GM23338 (cell line): ENCODE measurements at places on chromosomes 1 and 21.

GRCh38 chr1:112868191-112868590 lies 87.8 kb downstream of the SLC16A1 start:
- H3K4me3 ChIP-seq, result no peak overlapping the region
- no peaks in the 10 kb centered on the region for H3K27me3 ChIP-seq
- H3K36me3 ChIP-seq, result no peaks in the 10 kb centered on the region
- no peak overlapping the region for H3K27ac ChIP-seq

GRCh38 chr1:45409276-45409675 lies 69.0 kb upstream of the MUTYH start:
- no peak for DNase-seq
- no peak overlapping the region for H3K27ac ChIP-seq
- H3K4me3 ChIP-seq, result no peak overlapping the region
- no peaks in the 10 kb centered on the region for H3K36me3 ChIP-seq
- H3K4me1 ChIP-seq, result no peaks in the 10 kb centered on the region

GRCh38 chr1:219312967-219313366 lies 139.3 kb downstream of the LYPLAL1 start:
- H3K27ac ChIP-seq, result no peak overlapping the region
- H3K4me3 ChIP-seq, result no peak overlapping the region
- H3K4me1 ChIP-seq, result no peaks in the 10 kb centered on the region
- no peaks in the 10 kb centered on the region for H3K27me3 ChIP-seq
- DNase-seq, result no peak

DNA sequence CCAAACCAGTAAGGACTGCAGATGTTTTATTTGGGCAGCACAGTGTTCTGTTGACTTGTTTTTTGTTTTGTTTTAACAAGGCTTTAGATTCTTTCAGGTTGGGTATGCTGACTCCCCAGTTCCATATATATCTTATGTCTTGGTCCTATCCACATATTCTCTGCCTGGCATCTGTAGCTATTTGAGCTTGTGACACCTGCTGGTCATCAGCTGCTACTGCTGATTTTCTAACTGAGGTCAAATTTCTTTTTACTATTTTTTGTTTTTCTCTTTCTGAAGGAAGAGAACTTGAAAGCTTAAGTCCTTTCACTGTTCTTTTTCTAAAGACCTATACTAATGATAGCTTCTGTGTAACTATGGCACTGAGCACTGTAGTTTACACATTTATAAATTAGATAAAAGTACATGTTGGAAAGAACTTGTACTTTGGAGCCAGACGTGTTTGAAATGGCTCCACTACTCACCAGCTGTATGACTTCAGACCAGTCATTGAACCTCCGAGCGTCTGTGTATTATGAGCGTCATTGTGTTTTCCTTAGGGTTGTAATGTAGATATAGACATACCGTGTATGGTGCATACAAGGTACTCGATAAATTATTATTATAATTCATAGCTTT lies 109.4 kb downstream of the NRDC start:
- H3K27ac ChIP-seq, result no peak overlapping the region
- no peaks in the 10 kb centered on the region for H3K4me1 ChIP-seq
- DNase-seq, result peak; percentile 80
- no peak overlapping the region for H3K4me3 ChIP-seq
- H3K27me3 ChIP-seq, result no peaks in the 10 kb centered on the region
- H3K36me3 ChIP-seq, result peaks cover 15% of the 10 kb centered on the region

GRCh38 chr1:222370913-222371675 lies 176.8 kb downstream of the HHIPL2 start:
- no peak overlapping the region for H3K27ac ChIP-seq
- no peaks in the 10 kb centered on the region for H3K4me1 ChIP-seq
- H3K27me3 ChIP-seq, result no peaks in the 10 kb centered on the region
- no peak overlapping the region for H3K4me3 ChIP-seq
- no peak for DNase-seq

DNA sequence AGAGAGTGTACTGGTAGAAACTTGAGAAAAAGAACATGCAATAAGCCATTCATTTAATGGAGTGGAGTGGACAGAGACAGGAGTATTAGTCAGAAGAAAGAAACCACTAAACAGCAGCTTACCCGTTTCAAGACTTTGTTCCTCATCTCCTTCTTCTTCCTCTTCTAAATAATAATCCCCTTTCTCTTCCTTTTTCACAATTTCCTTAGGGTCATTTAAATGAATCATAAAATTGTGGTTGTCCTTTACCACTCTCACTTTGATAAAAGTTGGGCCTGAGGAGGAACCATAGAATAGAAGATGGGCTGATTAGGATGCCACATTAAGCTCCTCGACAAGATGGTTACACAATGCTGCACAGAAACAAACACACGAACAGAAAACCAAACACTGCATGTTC lies 109.6 kb downstream of the WDR3 start:
- H3K27me3 ChIP-seq, result no peaks in the 10 kb centered on the region
- no peak for DNase-seq
- H3K4me1 ChIP-seq, result no peaks in the 10 kb centered on the region
- H3K36me3 ChIP-seq, result no peaks in the 10 kb centered on the region
- H3K4me3 ChIP-seq, result no peak overlapping the region
- no peak overlapping the region for H3K27ac ChIP-seq

GRCh38 chr21:45823100-45823681 lies 158.4 kb upstream of the COL6A1 start:
- H3K4me1 ChIP-seq, result peaks cover 4% of the 10 kb centered on the region
- no peak for DNase-seq
- H3K36me3 ChIP-seq, result no peaks in the 10 kb centered on the region
- no peak overlapping the region for H3K4me3 ChIP-seq
- H3K27me3 ChIP-seq, result no peaks in the 10 kb centered on the region

DNA sequence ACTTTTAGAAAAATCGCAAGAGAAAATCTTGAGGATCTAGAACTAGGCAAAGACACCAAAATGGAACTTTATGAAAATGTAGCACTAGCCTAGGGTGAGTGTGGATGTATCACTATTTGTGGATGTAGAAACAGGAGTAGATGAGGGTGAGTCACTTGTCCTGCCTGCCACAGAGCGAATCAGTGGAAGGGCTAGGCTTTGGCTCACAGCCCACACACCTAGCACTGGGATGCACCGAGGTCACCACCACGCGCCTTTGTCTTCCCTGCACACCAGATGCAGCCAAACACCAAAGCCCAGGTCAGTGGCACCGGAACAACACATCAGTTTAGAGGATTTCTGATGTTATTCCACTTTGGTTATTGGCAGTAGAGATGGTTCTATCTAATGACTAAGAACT lies 38.2 kb downstream of the PKNOX1 start:
- peaks cover 26% of the 10 kb centered on the region for H3K36me3 ChIP-seq
- H3K4me1 ChIP-seq, result no peaks in the 10 kb centered on the region
- no peak for DNase-seq
- H3K27me3 ChIP-seq, result no peaks in the 10 kb centered on the region
- no peak overlapping the region for H3K27ac ChIP-seq
